ENCODE measurements at places on chromosomes 16 and 17.

GRCh38 chr17:83092931-83093330 is 13.5 kb downstream of the METRNL start:
- no peak for DNase-seq

GRCh38 chr16:57721356-57722209 is 14.0 kb upstream of the KATNB1 start:
- no peak for DNase-seq

- DNase-seq: no peak
These were observed 23.8 kb downstream of the PDILT start for GRCh38 chr16:20380782-20381181.

DNA sequence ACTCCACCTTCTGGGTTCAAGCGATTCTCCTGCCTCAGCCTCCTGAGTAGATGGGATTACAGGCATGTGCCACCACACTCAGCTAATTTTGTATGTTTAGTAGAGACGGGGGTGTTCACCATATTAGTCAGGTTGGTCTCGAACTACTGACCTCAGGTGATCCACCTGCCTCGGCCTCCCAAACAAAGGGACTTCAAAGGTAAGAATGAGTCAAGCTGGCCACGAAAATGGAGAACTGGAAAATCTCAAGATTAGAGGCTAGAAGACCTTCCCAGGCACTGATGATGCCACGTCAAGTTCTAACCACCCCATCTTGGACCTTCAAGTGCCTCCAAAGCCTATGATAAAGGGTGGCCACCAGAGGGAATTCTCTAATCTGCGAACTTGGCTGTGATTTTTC is 1.3 kb upstream of the CCL15 start:
- no peak for DNase-seq

GRCh38 chr17:65088621-65089360 is 32.3 kb upstream of the GNA13 start:
- no peak for DNase-seq

DNA sequence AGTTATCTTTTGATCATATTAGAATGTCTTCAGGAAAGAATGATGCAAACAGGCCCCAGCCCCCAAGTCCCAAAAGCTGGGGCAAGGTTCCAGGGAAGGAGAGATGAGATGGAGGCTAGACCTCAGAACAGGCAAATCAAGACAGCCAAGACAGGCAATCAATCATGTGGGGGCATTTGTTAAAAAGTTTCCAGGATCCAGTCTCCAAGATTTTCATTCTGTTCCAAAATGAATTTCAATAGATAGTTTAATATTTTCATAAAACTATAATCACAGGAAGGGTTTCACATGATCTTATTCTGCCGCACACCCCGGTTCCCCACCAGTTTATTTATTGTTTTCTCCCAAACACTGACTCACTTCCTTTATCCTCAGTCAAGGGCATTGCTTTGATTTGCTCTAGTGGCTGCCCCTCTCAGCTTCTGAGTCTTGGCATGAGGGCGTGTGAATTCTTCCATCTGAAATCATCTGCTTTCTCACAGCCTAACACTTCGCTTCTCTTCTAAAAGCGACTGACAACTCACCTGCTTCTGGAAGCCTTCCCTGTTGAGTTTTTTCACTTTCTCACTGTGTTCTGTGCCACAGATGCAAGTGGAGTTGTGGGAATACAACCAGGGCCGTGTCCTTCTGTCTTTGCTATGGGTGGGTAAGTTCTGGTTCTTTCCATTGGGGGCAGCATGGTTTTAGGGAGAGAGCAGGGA is 12.2 kb upstream of the TERF2 start:
- no peak for DNase-seq

DNA sequence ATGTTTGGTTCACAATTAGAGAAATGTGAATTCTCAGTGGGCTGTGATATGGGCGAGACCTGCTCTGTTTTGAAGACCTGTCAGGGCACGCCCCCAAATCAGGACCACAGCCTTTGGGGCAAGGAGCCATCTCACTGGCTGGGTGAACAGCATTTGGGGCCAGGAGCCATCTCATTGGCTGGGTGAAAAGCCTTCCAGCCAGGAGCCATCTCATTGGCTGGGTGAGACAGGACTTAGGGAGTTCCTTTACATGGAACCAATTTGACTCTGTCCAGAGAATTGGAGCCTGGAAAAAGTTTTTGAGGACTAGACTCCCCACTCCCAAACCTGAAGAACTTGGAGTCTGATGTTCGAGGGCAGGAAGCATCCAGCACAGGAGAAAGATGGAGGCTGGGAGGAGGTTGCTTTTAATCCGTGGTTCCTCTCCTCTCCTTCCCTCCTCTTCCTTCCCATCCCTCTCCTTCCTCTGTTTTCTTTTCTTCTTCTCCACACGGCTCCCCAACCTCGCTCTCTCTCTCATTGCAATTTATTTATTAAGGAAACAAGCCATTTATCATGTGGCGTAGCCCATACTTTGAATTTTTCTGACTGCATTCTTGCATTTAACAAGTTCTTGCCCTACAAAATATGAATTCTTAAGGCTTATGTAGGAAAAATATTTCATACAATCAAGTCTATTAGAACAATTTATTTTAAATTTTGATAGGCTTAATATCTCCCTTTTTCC is 19.7 kb downstream of the FOXL1 start:
- no peak for DNase-seq

- DNase-seq: no peak
These were observed 77.5 kb downstream of the ZNF423 start for GRCh38 chr16:49778202-49778930.

DNA sequence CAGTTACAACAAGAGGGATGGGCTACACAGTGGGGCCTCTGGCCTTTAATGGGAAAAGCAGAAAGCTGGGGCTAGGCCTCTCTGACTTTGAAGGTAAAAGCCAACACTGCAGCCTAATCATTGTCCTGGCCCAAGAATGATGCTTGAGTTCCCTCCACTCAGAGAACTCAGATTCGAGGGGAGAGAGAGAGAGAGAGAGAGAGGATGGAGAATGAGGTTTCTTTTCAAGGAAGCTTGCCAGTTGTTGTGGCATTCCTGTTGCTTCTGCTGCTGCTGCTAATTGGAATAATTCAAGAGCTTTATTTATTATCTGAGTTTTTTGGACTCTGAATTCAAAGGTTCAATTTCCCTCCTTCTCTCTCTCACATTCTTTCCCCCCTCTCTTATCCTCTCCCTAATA is 144.6 kb upstream of the IRX6 start:
- DNase-seq: no peak

DNA sequence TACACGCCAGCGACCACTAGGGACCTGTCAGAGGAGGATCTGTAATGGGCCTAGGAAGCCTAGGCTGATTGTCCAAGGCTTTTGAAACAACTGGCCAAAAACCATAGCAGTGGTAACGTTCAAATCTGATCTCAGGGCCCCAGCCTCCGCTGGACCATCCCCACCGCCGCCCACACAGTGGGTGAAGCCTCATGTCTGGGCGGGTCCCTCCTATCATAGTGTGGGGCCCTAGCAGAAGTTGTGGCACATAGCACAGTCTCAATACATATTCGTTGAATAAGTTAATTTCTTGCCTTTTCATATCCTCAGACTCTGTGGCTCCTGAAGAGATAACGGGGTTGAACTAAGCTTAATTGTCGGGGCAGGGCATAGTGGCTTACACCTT is 818 bp downstream of the DPH1 start:
- peak; percentile 39 for DNase-seq

GRCh38 chr17:61010661-61011170 is 333.1 kb downstream of the BCAS3 start:
- DNase-seq: no peak

DNA sequence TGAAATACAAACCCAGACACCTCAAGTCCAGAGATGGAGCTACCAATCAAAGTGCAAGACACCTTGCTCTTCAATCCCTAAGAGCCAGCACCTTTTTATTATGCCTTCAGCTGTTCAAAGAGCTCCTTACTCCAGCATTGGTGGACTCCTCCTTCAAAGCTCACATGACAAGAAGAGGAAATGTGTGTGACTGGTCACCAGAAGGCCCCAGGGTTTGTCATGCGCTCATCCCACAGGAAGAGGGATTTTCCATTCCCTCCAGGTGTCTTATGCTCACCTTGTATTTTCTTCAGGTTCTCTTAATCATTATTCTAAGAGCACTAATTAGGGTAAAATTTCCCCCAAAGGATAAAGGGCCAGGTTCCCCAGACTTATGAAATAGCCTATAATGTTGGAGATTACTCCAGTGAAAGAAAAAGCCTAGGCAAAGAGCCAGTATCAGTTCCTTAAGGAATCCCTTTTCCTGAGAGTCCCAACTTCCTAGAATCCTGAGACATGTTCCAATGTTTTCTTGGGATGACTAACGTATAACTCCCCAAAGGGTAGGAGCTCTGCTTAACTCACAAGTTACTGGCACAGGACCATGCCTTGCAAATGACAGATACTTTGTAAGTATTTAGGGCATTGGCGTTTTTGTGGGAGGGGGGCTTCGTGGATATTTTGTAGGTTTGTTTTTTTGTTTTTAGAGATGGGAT is 56.9 kb upstream of the SOX9 start:
- no peak for DNase-seq

GRCh38 chr16:29807426-29808218 is 1.3 kb downstream of the MAZ start:
- peak; percentile 90 for DNase-seq

GRCh38 chr17:82611140-82612058 is 36.8 kb downstream of the WDR45B start:
- no peak for DNase-seq

DNA sequence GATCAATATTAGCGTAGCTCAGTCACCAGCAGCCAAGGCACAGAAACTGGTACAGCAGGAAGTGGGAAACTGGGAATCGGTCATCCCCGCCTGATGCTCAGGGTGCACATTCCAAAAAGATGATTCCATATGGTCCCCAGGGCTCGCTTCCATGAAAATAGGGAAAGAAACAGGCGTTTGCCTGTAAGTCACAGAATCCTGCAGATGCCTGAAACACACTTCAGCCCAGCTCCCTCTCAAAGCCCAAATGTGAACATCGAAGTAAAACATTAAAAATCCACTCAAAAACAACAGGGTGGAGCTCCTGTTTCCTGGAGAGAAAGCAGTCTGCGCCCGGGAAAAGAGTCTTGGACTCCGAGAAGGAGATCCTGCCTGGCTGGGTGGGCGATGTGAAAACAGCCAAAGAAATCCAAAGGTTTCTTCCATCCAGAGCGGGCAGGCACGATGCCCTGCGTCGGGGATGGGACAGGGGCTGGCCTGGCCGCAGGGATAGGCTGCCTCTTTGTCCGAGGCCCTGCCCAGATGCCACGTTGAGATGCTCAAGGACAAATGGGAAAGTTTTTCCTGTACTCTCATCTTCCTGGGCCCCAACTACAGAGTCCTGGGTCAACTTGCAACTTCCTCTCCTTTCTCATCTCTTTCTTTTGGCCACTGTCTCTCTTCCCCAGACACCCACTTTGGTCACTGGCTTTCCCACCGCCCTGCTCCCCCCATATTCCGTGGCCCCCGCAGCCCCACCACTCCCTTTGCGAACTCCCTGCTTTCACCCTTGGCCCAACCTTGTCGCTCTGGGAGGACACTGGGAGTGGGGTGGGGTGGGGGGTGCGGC is 743 bp downstream of the WIPI1 start:
- no peak for DNase-seq

- no peak for DNase-seq
These were observed 8.8 kb upstream of the MT3 start for GRCh38 chr16:56580391-56581048.

GRCh38 chr17:60311936-60312335 is 80.0 kb downstream of the USP32 start:
- no peak for DNase-seq

GRCh38 chr16:75271441-75272096 is 20.1 kb upstream of the BCAR1 start:
- DNase-seq: no peak

- DNase-seq: no peak
These were observed 9.6 kb downstream of the AP2B1 start for GRCh38 chr17:35596530-35597233.

GRCh38 chr17:81025065-81025740 is 9.7 kb upstream of the BAIAP2 start:
- DNase-seq: no peak

DNA sequence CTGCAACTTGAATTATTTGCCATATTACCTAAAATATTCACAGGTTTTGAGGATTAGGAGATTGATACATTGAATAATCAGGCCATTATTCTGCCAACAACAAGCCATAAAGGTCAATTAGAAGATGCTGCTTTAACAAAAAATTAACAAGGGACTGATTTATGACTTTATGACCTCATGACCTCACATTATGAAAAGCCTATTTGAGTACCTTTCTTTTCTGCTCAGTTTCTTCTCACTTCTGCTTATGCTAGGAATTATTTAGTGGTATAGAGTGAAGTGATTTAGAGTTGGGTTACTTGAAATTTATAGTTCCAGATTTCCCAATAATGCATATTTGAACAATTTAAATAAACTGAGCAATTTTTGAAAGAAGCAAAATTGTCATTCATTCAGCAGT is 121.6 kb downstream of the CHD9 start:
- no peak for DNase-seq

DNA sequence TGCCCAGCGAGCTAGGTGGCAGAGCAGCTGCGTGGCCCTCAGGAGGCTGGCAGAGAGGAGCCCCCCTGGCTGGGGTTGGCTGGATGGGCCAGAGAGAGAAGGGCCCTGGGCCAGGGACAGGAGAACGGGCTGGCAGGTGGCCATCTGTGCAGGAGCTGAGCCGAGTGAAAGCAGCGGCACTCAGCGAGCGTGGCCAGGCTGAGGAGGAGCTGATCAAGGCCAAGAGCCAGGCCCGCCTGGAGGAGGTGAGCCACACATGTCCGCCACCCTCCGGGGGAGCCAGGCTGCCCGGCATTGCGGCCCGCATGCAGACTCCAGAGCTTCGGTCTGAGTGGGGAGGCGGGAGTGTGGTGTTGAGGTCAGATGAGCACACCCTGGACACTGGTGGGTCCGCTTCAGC is 2.1 kb upstream of the RAC3 start:
- DNase-seq: no peak

Data from stimulated activated CD4-positive, alpha-beta T cell treated with anti-CD3 and anti-CD28 coated beads, Interleukin-4, amount 100 ng/mL, for 4 hours (primary cell).